Activated CD4-positive, alpha-beta T cell treated with anti-CD3 and anti-CD28 coated beads, Interleukin-2, amount 50 U/mL, for 24 hours (primary cell): ENCODE measurements at places on chromosomes 16 and 17.

GRCh38 chr17:41728056-41728455 lies 6.4 kb downstream of the HAP1 start:
- no peak for DNase-seq

GRCh38 chr16:76535-77272 lies 1.3 kb upstream of the MPG start:
- DNase-seq = no peak

DNA sequence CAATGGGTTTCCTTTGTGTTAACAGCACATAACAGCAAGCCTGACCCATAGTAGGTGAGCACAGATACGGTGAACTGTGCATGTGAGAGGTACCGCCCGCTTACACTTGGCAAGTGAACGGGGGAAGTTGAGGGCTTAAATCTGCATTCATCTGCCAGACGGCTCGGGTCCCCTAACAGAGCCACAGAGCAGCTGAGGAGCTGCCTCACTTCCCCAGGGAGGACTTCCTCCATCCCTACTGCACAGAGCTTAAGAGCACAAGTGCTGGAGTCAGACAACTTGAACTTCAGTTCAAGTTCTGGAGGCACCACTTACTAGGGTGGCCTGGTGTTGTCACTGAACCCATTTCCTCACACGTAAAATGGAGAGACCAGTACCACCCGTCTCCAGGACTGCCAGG lies 13.4 kb downstream of the RAB5C start:
- no peak for DNase-seq

DNA sequence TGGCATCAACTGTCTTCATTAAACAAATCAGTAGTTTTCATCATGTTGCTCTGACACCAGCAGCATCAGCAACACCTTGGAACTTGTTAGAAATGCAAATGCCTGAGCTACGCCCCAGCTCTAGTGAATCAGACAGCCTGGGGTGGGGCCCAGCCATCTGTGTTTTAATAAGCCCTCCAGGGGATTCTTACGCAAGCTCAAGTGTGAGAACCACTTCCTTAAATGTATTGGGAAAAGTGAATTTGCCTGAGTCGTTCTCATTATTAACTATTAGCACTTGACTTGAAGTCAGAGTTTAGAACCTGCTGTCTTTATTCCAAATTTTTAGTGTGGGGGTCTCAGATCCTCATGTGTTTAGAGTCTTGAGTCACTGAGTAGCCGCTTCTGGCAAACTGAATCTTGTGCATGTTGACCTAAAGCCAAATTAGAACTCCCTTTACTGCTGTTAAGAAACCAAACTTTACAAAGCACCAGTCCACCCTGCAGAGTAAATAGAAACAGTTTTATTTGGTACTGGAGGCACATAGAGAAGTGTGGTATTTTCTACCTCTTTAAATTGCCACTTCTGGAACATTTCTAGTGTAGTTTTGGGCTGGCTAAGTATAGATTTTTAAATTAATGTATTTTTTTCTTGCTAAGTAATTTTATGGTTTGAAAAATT lies 137.4 kb upstream of the COX10 start:
- no peak for DNase-seq

- DNase-seq = no peak
Measured at GRCh38 chr16:72739577-72739976, 308.4 kb downstream of the ZFHX3 start.

- DNase-seq = no peak
Measured at GRCh38 chr17:2267354-2267753, 36.2 kb downstream of the SMG6 start.

DNA sequence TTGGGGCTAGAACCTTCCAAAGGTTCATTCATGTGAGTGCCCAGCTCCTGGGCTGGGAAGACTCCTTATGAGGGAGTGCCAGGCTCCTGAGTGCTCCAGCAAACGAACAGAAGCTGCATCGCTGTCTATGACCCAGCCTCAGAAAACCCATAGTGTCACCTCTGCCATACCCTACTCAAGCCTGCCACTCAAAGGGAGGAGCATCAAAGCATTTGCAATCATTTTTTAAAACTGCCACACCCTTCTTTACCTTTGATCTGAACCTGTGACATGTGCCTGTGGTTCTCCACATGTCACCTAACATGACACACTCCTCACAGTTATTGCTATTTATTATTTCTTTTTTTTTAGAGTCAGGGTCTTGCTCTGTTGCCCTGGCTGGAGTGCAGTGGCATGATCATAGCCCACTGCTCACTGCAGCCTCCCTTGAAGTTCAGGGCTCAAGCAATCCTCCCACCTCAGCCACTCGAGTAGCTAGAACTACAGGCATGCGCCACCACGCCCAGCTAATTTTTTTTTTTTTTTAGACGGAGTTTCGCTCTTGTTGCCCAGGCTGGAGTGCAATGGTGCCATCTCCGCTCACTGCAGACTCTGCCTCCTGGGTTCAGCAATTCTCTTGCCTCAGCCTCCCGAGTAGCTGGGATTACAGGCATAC lies 7.3 kb upstream of the KDM8 start:
- DNase-seq = peak; percentile 12

GRCh38 chr16:2090777-2091546 lies 43.2 kb downstream of the TSC2 start:
- DNase-seq = no peak

DNA sequence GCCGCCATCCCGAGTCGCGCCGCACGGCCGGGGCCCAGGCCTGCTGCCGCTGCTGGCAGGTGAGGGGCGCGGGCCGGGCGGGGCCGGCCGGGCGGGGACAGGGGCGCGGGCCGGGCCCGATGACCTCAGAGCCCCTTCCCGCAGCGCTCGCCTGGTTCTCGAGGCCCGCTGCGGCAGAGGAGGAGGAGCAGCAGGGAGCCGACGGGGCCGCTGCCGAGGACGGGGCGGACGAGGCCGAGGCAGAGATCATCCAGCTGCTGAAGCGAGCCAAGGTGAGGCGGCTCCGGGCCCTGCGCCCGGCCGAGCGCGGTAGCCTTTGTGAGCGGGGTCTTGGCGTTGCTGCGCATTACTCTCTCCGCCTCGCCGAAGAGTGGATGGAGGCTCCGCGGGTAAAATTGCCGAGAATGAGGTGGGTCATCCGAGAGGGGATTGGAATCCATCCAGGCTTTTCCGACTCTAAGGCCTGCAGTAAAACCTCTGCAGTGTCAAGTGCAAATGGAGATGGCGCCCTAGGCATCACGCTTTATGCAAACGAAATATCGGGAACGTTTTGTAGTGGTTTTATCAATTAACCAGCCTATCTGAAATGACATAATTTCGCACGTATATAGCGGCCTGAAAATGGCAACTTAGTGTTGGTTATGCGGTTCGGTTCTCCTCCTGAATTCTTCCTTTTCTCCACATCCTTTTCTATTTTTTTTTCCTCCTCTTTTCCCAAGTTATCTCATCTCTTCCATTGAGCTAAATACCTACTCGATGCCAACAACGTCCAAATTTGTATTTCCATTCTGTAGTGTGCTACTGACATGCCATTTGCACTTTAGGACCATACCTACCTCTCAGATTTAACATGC lies 577 bp downstream of the TTC19 start:
- DNase-seq = no peak

DNA sequence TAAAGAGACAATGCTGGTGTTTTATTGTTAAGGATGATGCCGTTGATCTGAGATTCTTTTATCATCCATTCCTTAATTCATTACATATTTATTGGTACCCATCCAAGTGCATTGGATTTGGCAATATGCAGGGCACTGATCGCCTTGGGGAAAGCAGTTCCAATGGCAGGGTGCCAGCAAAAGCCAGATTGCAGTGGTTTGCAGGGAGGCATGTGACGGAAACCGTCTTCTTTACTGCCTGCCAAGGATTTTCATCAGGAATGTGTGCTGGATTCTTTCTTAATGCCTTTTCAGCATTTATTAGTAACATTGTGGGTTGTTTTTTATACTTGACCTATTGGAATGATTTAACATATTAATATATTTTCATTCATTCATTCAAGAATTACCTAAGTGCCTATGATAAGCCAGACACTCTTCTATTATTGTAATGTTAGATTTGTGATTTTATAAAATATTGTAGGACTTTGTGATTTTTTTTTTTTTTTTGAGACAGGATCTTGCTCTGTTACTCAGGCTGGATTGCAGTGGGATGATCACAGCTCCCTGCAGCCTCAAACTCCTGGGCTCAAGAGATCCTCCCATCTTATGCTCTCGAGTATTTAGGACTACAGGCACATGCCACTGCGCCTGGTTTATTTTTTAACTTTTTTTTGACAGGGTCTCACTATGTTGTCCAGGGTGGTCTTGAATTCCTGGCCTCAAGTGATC lies 93.4 kb upstream of the TNRC6A start:
- no peak for DNase-seq

DNA sequence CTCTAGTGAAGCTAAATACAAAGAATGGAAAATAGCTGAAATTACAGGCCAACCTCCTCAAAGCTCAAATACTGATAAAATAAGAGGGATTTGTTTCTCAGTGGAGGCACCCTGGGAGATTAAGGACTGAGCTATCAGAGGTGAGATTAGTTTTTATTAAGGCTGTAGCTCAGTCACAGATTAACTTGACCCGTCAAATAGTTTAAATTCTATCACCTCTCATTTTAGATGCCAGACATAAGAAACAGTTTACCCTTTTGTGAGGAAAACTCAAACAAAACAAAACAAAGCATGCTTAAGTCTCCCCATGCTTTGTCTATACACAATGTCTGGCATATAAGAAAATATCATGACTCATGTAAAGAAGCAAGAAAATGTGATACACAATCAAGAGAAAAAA lies 208.3 kb upstream of the PMFBP1 start:
- DNase-seq = no peak

GRCh38 chr16:87119748-87120147 lies 197.4 kb downstream of the C16orf95 start:
- DNase-seq = no peak

GRCh38 chr17:7610641-7611040 lies 4.1 kb downstream of the FXR2 start:
- no peak for DNase-seq

DNA sequence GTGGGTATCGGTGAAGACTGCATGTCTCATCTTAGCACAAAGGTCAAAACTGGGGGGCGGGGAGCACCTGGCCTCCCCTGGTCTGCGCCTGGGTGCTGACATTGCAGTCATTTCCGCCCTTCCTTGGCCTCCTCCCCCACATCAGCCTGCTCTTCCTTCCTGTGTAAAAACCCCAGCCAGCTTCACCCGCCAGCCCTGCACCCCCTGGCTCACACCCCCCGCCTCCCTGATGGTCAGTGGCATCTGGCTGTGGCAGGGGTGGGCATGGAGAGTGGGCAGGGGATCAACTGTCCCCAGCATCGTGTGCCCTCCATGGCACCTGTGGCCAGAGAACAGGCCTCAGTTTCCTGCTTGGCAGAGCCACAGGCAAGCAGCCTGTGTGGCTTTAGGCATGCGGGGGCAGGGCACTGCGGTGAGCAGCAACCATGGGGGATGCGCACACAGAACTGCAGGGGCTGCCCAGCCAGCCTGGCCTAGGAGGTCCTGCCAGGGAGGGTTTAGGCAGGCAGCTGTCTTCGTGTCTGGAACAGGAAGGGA lies 26.5 kb upstream of the LASP1NB start:
- DNase-seq = peak; percentile 87

DNA sequence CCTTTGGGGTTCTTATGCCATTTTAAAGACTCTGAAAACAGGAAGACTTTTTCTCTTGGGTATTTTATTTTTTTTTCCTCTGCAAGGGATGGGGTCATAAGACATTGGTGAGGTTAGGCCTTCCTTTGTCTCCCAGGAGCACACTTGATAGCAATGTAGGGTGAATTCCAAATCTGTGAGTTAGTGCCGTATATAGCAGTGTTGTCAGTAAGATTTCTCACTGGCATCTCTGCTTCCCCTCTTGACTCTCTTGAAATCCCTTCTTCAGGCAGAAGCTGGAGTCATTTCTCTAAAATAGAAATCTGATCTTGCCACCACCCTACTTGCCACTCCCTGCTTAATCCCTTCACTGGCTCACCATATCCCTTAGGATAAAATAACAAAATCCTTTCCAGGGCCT lies 529.7 kb downstream of the WWOX start:
- no peak for DNase-seq

DNA sequence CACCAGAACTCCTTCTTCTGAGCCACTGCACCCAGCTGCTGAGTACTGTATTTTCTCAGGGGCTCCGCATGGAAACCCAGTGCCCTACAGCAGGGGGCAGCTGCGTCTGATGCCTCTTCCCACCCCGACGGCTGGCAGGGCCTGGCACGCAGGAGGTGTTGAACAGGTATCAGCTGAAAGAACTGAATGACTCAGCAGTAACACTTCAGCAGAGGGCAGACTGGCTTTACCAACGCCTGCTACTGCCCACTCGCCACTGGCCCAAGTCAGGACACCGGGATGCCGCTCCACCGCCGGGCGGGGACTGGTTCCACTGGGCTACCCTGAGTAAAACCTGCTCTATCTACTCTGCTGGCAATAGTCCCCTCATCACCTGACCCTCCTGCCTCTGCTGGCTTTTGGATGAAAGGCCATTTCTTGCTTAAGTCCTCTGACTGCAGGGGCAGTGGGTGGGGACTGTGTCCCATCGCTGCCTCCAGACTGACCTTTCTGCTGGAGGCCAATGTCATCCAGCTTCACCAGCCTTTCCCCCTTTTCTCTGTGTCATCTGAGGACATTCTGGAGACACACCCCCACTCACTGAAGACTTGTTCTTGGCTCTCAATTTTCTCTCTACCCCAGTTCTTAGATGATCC lies 100.4 kb upstream of the FA2H start:
- DNase-seq = no peak

- DNase-seq = no peak
Measured at GRCh38 chr16:67210069-67210937, 11.4 kb downstream of the ELMO3 start.

DNA sequence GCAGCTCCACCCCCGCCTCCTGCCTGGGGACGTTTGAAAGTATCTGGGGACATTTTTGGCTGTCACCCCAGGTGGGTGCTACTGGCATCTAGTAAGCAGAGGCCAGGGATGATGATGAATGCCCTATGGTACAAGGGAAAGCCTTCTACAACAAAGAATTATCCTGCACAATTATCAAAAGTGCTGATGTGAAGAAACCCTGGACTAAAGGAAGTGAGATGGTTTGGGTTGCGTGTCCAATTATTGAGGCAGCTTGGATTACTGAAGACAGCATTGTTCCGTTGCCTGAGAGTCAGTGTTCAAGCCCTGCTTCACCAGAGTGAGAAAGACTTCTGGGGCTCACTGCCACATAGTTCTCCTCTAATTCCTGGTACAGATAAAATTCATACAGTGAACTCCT lies 343.4 kb downstream of the CA10 start:
- DNase-seq = no peak

GRCh38 chr17:18859256-18859655 lies 1.3 kb downstream of the PRPSAP2 start:
- DNase-seq = no peak

GRCh38 chr17:39861235-39861634 lies 2.9 kb downstream of the IKZF3 start:
- DNase-seq = no peak

GRCh38 chr16:88744577-88745521 lies 38.5 kb downstream of the CTU2 start:
- no peak for DNase-seq

GRCh38 chr16:73150786-73151185 lies 102.9 kb upstream of the ZFHX3 start:
- no peak for DNase-seq
